NCI-H345 (cell line): ENCODE measurements at places on chromosomes 1 and 21.

DNA sequence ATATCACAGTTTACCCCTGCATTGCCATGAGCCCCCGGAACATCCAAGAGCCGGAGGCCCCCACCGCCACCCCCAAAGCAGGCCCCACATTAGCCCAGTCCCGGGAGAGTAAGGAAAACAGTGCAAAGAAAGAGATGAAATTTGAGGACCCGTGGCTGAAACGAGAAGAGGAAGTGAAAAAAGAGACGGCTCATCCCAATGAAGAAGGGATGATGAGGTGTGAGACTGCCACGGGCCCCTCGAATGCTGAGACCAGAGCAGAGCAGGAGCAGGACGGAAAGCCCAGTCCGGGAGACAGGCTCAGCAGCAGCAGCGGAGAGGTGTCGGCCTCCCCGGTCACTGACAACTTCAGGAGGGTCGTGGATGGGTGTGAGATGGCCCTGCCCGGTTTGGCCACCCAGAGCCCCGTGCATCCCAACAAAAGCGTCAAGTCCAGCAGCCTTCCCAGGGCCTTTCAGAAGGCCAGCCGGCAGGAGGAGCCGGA is 532.4 kb downstream of the KIF26B start:
- no peak for DNase-seq

GRCh38 chr1:18597160-18598042 is 33.2 kb upstream of the PAX7 start:
- peak; percentile 27 for DNase-seq

DNA sequence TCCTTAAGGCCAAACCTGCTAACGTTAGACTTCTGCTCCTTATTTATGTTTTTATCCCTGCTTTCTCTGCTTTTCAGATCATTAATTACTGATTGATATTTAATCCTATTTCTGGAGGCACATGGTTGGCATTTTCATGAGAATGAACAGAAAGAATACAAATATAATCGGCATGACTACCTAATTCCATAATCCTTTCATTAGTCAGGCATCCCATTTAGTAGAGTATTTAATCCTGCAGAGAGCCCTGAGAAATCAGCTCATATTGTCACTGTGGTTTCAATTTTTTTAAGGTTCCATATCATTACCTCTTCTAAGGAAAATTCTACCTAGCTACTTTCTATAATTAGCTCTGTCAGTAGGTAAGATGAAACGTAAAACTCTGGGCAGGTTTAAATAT is 238.8 kb downstream of the NCAM2 start:
- no peak for DNase-seq

DNA sequence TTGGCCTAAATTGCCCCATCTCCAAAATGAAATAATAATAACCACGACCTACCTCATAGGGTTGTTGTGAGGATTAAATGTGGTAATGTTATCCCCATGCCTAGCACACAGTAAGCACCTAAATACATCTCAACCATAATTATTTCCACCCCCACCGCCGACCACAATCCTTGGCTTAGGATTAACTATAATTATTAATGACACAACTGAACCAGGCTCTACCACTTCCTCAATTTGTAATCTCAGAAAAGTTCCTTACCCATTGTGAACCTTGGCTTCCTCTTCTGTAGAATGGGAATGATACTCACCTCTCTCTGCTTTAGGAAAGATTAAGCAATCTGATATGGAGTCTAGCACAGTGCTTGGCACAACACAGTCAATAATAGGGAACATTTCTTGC is 44.3 kb upstream of the TACSTD2 start:
- DNase-seq, result no peak

GRCh38 chr1:19910650-19911049 is 12.8 kb downstream of the PLA2G2E start:
- no peak for DNase-seq

DNA sequence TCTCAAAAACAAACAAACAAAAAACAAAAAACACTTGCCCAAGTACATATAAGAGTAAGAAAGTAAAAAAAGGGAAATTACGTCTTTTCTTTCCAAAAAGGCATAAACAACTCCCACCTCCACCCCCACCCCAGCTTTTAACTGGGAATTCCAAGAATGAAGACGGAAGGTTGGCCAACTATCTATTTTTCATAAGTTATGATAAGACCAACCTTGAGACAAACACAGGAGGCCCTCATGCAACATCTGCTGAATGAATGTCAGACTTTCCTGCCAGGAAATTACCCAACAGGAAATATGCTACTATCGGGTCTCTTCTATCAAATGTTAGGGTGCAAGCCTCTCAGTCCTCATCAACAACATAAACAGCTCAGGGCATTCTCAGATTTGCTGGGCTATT is 1.9 kb downstream of the BSDC1 start:
- no peak for DNase-seq

GRCh38 chr1:7679873-7680206 is 91.3 kb upstream of the VAMP3 start:
- DNase-seq, result no peak

- DNase-seq, result no peak
These were observed 153.7 kb upstream of the ST6GALNAC5 start for GRCh38 chr1:76713535-76713934.

DNA sequence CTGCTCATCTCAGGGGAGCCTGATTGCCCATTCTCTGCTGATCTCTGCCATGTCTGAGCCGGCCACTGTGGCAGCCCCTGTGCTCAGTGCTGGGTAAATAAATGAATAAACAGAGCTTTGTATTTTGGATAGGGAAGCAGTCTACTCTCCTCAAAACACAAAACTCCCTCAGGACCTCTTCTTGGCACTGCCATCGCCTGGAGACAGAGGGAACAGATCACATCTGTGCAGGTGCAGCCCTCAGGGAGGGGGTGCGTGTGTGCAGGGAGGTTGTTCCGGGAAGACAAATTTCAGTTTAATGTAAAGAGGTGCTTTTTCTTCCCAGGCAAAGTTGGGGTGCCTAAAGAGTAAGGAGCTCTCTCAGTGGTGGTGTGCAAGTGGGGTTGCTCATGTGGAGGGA is 7.7 kb upstream of the FAM167B start:
- peak; percentile 77 for DNase-seq

GRCh38 chr1:165629848-165630628 is 996 bp upstream of the MGST3 start:
- peak; percentile 78 for DNase-seq

- DNase-seq, result no peak
These were observed 145.0 kb downstream of the DHRS3 start for GRCh38 chr1:12472798-12473551.

DNA sequence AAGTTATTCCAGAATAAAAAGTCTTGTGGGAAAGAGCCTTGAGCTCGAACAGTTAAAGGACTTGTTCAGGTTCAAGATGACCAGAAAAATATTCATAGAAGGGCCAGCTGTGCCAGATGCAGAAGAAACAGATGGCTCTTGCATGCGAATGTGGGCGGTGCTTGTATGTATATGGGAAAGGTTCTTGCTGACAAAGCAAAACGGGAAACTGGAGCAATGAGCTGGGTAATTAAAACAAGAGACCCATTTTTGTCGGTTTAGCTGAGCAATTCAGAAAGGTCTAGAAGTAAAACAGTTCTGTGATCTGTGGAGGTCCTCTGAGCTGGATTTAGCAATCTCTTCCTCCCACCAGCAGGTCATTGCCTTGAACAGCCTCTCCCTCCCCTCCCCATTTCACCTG is 107.2 kb upstream of the MARK1 start:
- DNase-seq, result no peak

DNA sequence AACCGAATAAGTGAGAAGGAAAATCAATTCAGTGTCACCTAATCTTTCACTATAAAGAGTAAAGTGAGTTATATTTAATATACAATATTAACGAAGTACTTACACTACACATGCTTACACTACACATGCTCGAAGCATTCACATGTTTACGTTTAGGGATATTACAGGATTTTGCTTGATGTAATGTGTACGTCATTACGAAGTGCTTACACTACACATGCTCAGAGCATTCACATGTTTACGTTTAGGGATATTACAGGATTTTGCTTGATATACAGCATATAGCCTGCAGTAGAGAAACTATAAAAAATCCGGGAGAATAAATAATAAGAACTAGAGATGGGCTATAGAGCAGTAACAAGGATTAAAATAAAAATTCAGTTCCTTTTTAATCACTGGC is 538.8 kb upstream of the CXADR start:
- DNase-seq, result no peak

DNA sequence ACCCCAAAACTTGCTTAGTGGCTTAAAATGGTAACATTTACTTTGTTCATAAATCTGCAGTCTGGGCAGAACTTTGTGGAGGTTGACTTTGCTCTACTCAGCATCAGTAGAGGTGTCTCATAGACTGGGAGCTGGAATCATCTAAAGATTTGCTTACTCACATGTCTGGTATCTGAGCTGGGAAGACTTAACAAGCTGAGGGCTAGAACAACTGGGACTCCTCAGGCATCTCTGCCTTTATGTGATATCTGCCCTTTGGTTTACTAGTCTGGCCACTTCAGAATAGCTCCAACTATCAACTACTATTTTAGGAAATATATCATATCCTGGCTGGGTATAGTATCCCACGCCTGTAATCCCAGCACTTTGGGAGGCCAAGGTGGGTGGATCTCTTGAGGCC is 82.5 kb downstream of the C4BPA start:
- no peak for DNase-seq

GRCh38 chr1:230752407-230752806 is 5.2 kb downstream of the CAPN9 start:
- DNase-seq, result peak; percentile 47

- no peak for DNase-seq
These were observed 73.2 kb downstream of the MAN1C1 start for GRCh38 chr1:25689686-25690381.

DNA sequence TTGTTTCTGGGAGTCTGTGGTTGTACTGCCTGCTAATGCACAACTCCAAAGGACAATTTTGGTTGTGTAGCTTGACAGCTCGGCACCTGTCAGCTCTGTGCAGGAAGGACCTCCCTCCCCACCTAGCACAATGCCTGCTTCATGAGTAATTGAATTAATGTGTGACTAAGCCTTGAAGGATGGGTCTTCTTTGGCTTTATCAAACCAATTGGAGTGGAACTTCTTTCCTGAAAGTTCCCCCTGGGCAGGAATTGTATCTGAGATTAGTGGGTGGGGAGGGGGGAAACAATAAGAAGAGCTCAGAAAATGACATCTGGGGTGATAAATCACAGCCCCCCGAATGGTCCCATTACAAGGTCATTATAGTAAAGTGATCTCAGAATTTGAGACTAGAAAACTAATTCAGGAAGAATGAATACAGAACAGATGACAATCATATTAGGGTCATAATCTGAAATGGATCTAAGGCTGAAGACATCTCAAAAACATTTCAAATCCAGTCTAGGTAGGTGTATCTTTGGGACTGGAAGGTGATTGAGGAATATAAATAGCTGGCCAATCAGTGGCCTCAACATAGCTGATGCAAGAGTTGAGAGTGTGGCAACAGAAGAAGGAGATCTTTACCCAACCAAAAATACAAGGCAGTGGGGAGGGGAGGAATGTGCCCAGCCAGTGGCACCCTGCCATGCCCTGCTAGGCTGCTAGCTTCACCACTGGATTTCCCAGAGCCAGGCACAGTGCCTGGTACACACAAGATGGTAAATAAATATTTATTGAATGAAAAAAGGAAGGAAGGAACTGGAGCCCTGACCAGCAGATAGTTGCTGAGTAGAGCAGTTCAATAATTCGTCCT is 10.1 kb upstream of the SESN2 start:
- DNase-seq, result peak; percentile 45

GRCh38 chr1:25195835-25196234 is 36.5 kb downstream of the SYF2 start:
- peak; percentile 67 for DNase-seq

- DNase-seq, result peak; percentile 82
These were observed 90.9 kb downstream of the SLC30A10 start for GRCh38 chr1:219837274-219837993.

- no peak for DNase-seq
These were observed 64.6 kb downstream of the ERI3 start for GRCh38 chr1:44290250-44291094.

- no peak for DNase-seq
These were observed 148.0 kb upstream of the ZRANB2 start for GRCh38 chr1:71228742-71229365.

DNA sequence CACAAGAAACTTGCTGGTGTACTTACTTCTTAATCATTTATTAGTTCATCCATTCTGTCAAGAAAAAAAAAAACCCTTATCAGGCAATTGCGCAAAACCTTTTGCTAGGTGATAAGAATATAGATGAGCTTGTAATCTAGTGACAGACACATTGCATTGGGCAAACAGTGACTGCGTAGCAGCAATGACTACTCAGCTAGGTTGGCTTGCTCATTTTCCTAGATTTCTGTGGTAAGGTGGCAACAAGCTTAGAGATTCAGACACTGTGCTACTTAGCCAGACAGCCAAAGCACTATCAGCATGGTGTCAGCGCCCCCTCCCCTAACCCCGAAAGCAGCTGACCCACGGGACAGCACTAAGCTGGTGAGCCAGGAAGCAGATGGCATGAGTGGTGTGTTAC is 203.1 kb downstream of the BARHL2 start:
- DNase-seq, result no peak

GRCh38 chr1:161390559-161390858 is 22.8 kb upstream of the CFAP126 start:
- DNase-seq, result peak; percentile 49

DNA sequence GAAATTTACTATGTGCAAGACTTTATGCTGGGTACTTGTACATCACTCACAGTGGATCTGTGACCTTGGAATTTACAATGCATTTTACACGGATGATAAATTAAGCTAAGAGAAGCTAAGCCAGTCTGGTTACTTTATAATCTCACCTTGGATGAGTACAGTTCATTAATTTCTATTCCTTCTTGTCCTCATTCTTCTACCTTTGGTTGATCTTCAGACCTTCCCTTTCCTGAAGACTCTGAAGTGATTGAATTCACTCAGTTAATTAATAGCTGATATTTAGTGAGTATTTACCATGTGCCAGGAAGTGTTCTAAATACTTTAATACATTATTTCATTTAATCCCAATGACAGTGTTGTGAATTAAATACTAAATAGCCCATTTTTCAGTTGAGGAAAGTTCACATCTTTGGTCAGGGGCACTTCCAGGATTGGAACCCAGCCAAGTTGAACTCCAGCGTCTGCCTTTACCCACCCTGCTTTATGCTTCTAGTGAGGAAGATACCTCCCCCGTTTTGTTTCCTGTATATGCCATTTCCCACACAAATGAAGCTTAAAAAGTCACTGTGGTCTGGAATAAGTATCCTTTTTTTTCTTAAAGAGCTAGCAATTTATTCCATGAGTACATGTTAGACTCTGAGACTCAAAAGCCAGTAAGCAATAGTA is 146.6 kb downstream of the TLR5 start:
- DNase-seq, result no peak

DNA sequence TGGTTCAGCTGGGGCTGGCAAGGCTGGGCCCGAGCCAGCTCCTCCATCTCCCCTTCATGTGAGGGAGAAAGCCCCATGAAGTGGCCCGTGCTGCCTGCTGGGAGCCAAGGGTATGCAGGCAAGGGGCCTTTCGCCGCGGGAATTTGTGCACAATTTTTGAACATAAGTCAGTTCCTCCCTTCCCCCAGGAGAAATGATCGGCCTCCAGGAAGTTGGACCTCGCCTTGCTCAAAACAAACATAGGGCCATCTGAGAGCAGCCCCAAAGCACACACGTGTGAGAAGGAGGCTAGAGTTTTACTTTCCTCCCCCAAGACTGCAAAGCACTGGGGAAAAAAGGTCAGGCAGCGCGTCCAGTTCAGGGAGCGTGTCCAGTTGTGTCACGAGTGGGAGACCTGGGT is 64.7 kb downstream of the PRDM16 start:
- no peak for DNase-seq

GRCh38 chr1:107293901-107294613 is 153.2 kb downstream of the NTNG1 start:
- DNase-seq, result no peak
